ENCODE measurements at places on chromosomes 12 and 14.
A peak's percentile ranks its signal among the peaks of the same experiment; 100 is the strongest.

- no peak for DNase-seq
Observed at GRCh38 chr12:128267651-128268378, 845 bp downstream of the TMEM132C start.

GRCh38 chr12:132511516-132512196 lies 21.7 kb downstream of the FBRSL1 start:
- DNase-seq, result peak; percentile 55

DNA sequence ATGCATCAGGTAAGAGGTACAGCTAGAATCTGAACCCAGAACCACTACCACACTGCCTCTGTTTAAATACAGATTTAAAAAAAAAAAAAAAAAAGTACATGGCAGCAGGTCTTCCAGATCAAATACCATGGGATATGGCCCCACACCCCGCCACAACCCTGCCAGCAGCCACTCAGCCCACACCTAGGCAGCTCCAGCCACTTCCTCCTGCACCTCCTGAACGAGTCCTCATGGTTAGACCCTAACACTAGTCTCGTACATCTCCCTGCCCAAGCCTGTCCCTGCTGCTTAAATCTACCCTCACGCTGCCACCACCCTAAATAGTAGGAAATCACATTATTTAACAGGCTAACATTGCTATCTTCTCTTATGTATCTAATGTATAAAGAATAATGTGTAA lies 12.6 kb downstream of the SETD3 start:
- DNase-seq, result no peak

- DNase-seq, result no peak
Observed at GRCh38 chr12:14954269-14954668, 7.1 kb downstream of the ARHGDIB start.

DNA sequence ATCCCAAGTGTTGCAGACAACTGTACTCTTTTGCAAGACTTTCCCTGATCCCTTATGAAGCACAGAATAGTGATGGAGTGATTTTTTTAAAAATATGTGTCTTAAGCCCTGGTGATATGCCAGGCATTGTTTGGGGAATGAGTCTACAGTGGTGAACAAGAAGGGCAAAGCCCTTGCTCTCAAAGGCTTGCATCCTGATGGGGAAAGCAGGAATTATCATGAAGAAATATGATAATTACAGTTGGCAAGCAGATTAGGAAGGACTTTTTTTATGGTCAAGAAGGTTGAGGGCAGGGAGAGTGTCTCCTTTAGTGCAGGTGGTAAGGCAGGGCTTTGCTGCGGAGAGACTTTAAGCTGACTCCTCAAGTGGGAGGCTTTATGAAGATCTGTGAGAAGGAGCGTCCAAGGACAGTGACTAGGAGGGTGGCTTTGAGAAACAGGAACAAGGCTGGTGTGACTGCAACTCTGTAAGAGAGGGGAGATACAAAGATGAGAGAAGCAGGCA lies 100.2 kb downstream of the SYNE2 start:
- no peak for DNase-seq

DNA sequence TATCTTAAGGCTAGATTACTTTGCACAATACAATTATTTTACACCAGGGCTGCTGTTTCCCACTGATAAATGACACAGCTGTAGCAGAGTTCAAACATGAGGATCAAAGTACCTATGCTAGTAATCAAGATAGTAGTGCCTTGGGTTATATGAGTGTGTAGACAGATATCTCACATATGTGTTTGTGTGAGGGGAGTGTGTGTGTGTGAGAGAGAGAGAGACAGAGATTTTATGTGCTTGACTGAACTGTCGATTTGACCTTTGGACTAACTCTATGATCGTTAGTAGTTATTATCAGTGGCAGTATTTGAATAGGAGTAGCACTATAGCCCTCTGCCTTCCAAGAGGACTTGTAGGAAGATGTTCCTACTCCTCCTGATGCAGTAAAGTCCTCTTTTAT lies 15.5 kb downstream of the PLEKHA5 start:
- no peak for DNase-seq

- no peak for DNase-seq
Observed at GRCh38 chr14:94062344-94062940, 18.6 kb downstream of the DDX24 start.

DNA sequence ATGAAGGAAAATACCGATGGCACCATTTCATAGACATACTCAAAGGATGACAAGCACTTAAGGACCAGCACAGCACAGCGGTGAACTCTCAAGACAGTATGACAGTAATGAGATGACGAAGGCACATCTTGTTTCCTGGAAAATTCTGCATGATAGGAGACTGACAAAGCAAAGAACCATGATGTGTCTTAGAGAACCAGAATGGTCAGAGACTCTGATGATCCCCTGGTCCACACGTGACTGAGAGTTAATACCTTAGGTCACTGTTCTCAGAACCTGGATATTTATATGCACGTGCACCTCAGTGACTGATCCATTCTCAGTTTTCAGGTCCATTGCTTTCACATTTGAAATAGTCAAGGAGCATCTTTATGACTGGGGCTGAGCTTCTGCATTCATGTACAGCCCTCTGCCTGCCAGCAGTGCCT lies 35.3 kb downstream of the PROX2 start:
- no peak for DNase-seq

- DNase-seq, result no peak
Observed at GRCh38 chr12:117461732-117462131, 100.3 kb upstream of the NOS1 start.

DNA sequence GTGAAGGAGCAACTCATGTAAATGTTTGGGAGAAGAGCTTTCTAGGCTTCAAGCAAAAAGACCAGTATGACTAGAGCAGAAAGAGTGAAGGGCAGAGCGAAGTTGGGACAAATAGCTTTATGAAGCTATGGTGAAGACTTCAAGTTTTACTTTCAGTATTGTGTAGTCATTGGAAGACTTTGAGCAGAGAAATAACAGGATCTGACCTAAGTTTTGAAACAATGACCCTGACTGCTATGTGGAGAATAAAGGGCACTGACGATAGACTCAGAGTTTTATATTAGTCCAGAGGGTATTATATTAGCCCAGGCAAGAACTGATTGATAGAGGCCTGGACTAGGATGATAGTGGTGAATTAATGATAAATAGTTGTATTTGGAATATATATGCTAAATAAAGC lies 187.3 kb downstream of the KTN1 start:
- no peak for DNase-seq

DNA sequence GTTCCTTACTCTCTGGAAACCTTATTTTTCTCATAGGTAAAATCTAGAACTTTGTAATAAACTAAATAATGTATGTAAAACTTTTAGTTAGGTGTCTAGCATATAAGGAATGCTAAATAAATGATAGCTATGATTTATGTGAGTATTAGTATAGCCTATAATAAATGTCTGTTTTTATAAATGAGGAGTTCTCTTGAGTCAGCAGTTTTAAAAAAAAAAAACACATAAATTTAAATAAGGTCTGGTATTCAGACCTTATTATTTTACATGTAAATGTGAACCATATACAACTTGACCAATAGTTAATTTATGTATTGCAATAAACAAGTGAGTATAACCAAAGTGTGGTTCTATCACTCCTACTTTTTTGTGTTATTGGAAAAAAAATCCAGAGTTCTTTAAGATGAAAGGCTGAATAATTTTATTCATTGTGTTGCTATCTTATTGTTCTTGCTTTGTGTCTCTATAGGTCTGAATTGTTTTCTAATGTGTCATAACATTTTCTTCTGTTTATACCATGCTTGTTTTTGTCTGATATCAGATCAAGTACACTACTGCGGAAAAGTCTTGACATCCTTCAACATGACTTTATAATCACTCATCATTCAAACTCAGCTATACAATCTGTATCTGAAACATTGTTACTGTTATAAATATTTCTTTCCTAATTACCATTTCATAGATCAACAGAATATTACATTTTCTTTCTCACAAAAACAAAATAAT lies 115.7 kb downstream of the RASSF9 start:
- DNase-seq, result no peak

DNA sequence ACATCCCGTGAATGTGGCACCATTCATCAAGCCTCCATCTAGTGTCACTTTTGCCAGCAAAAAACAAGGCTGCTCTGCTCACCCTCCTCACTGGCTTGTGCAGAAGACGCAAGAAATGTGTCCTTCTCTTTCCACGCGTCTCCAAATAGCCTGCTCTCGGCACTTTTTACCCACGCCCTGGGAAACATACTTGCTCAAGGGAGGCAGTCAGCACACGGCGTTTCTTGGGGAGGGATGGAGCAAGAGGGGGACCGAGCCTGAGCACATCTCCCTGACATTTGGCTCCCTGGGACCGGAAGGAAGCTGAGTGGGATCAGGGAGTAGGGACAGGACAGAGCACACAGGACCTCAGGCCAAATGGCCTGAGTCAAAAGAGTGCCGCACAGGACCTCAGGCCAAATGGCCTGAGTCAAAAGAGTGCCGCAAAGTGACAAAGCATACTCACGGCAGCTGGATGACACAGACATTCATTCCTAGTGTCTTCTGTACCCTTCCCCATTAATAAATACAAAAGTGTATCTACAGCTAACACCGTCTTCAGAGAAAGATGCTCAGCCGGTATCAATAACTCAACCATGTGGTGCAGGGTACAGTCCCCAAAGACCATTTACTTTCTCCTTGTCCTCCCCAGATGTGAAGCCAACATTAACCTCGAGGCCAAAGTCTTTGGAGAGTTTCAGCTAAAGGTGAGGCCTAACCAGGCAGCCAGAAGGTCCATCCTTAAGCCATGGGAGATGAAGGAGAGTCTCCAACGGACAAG lies 7.1 kb downstream of the BCL11B start:
- DNase-seq, result no peak

DNA sequence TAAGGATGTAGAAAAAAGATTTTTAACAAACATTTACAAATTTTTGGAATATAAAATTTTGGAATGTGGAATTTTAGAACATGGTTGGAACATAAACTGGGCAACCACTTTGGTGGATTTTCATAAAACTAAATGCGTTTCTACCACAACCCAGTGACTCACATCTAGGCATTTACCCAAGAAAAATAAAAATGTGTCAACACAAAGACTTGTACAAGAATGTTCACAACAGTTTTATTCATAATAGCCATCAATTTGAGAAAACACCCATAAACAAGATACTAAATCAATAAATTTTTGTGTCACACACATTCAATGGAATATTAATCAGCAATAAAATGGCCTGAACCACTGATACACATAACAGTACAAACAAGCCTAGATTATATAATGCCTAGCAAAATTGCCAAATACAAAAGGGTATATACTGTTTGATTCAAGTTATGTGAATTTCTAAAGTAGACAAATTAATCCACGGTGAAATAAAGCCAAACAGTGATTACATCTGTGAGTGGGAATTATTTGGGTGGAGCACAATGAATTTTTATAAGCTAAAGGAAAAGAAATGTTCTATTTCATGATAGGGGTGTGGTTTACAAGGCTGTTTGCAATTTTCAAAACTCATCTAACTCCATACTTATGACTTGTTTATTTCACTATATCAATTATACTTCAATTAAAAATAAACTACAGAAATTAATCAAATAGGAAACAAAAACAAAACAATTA lies 415.2 kb upstream of the OR4E1 start:
- no peak for DNase-seq
